Activated naive CD4-positive, alpha-beta T cell treated with anti-CD3 and anti-CD28 coated beads, Interleukin-2, amount 50 U/mL, for 72 hours (primary cell): ENCODE measurements at places on chromosomes 5 and 9. TPM values are rescaled to one million over a fixed set of nuclear protein-coding genes. Genes with fewer than 3 reads are reported as not detected.

GRCh38 chr5:167678481-167678880, 613.0 kb upstream of the WWC1 start:
- no peak for DNase-seq

ANKRD33B gene
- total RNA-seq: 5.6 TPM

DNA sequence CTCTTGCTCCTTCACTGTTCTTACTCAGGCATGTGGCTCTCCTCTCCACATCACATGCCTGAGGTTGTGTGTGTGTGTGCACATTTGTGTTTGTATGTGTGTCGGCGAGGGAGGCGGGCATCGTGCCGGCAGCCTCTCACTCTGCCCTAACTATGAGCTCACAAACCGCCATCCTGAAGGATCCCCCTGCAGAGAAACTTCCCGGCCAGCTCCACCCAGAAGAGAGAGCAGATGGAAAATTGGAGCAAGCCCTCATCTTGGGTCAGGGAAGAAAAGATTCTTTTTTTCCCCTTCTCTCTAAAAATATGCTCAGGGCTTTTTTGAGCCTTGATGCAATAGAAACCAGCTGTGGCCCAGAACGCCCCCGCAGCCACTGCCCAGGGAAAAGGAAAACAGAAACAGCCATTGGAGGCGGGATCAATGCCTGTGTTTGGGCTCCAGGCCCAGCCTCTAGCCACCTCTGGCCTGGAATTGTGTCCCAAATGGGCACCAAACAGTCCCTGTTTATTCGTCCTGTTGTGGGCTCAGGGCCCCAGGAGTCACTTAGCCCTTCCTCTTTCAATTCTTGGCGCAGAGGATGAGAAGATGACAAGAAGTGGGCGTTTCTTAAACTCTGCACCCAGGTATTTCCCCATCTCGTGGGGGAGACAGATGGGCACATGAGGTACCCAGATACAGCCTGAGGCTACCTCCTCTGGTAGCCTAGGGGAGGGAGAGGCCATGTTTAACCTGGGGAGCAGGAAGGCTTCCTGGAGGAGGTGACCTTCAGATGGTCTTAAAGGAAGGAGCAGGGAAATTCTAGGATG, 151.5 kb downstream of the RGS3 start:
- no peak for DNase-seq

TEK gene
- total RNA-seq: not detected
